ENCODE measurements at places on chromosomes 4 and X.

DNA sequence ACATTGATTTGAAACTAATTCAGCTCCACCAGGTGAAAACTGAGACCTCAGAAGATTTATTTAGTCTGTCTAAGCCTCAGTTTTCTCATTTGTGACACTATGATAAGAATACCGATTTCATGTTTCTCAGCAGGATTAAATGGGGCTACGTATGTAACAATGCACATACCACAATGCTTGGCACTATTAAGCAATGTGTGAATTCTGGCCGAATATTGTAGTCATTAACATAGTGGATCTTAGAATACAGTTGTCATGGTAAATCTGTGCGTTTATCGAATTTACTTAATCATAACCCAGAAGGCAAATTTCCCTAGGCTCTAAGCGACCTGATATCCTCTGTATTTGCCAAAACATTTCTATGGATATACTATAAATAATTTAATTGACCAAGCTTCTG is 69.1 kb downstream of the TMA16 start:
- no peak for DNase-seq

DNA sequence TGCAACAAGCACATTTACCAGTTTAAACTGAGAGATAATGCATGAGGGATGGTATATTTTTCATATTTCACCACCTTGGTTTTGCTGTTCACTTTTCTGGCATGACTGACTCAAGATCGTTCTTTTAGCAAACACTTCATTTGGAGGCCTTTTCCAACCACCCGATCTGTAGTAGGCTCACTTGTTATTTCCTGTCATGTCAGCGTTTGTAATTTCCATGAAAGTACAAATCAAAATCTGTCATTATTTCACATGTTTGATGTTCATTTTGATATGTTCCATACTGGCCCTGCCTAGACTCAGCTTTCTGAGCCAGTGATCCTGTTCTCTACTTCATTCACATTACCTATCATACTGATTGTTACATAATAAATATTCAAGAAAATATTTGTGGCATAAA is 1888.3 kb upstream of the PCDH7 start:
- DNase-seq: no peak

DNA sequence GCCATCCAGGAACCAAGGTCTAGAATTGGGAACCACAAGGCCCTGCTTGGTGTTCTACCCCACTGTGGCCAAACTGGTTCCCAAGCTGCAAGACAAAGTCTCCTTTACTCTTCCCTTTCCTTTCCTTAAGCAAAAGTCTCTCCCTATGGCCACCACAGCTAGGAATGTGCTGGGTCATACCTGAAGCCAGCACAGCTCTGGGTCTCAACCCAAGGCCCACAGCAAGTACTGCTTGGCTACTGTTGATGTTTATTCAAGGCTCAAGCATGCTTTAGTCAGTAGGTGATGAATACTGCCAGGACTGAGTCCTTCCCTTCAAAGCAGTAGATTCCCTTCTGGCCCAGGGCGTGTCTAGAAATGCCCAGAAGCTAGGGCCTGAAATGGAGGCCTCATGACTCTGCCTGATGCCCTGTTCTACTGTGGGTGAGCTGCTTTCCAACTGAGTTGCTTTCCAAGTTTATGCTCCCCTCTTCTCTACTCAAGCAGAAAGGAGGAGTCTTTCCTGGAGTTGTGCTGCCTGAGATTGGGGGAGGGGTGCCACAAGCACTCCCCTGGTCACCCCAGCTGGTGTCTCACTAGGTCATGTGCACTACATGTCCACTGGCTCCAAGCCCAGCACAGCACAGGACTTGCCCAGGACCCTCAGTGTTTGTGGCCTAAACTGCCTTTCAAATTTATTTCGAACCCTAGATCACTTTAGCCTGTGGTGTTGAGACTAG is 44.9 kb downstream of the STAP1 start:
- DNase-seq: no peak

DNA sequence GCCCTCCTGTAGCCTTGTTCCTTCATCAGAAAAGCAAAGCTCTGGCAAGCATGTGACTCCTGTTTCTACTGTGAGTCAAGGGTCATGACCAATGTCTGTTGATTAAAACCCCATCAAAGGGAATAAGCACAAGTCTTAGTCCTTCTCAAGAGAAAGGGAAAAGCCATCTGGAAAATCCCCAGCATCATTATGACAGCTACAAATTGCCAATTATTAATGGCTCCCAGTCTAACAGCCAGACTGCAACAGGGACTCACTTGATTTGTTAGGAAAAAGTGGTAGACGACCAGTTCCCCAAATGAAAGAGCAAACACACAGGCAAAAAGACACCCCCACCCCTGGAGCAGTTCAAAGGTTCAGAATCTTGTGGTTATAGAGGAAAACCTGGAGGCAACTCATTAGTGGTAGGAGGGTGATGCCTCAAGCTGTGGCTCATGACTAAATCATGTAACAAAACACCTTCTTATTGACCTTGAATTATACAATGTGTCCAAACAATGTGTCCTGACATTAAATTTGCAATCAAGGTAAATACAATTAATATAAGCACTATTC is 315.7 kb downstream of the HNRNPD start:
- no peak for DNase-seq

- no peak for DNase-seq
Observed at GRCh38 chr4:31054295-31054694, 334.1 kb downstream of the PCDH7 start.

- no peak for DNase-seq
Observed at GRCh38 chr4:71334465-71334882, 4.3 kb upstream of the SLC4A4 start.

DNA sequence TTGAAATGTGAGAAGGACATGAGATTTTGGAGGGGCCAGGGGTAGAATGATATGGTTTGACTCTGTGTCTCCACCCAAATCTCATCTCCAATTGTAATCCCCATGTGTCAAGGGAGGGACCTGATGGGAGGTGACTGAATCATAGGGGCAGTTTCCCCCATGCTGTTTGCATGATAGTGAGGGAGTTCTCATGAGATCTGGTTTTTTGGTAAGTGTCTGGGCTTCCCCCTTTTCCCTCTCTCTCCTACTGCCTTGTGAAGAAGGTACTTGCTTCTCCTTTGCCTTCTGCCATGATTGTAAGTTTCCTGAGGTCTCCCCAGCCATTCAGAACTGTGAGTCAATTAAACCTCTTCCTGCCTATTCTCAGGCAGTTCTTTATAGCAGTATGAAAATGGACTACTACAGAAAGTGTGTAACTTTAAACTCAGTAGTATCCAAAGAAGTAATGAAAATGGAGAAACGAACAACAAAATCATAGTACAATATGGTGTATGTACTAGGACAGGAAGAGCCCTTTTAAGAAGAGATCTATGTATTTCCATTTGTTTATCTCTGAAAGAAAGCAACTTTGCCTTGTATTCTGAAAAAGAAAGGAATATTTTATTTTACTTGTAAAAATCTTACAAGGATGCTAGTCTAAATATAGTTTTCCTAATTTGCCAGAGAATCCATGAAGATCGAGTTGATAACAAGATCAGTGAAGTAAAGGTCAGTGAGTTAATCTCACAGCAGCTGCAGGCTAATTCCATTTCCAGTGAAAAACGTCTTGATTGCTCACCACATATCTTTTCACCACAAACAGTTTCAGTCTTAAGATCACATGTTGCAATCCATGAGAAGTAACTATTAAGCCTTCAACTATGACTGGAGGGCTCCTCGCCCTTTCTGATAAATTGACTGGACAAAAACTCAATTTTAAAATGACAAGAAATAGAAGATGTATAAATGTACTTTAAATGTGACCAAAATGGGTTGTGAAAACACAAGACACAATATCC is 20.5 kb downstream of the PKD2 start:
- no peak for DNase-seq

DNA sequence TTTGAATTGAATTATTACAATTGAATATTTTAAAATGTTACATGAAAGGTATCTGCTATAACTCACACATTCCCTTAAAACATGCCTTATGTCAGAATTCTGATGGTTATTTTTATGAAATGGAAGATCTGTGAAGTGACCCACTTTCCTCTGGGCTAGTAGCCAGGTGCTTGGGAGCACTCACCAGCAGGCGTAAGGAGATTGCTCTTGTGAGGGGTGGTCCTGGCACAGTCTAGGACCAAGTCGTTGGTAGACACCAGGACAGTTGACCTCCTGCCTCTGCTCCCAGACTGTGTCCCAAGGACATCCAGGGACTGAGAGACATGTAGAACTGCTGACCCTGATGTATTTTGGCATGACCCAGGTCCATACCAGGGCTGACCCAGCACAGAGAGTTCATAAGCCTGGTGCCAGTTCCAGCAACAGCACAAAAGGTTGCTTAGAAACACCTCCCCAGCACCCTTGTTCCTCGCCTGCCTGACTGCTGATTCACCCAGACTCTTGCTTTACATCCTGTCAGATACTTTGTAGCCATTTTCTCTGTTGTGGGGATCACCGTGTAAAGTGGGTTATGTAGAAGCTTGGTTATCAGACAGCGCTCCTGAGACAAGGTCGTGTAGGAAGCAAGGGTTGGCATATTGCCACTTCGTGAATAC is 48.5 kb downstream of the NELFA start:
- DNase-seq: no peak

DNA sequence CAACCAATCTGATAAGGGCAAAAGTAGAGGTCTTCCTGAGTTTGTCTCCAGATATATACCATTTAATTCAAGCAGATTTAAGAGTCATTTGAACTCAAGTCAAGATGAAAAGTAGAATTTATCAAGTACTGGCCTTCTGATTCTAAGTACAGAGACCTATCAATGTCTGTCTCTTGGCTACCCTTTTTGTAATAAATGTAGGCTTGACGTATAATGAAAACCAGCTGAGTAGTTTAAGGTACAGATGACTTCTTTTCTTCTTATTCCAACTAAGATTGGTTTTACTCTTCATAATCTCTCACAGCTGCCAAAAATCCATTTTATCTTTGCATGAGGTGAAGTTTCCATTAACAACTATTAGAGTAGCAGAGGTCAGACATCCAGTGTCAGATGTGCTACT is 867.6 kb downstream of the FAT4 start:
- DNase-seq: no peak

- DNase-seq: no peak
Observed at GRCh38 chrX:13256603-13257002, 63.2 kb downstream of the ATXN3L start.

GRCh38 chrX:25017667-25018247 is 2.0 kb upstream of the ARX start:
- DNase-seq: no peak

DNA sequence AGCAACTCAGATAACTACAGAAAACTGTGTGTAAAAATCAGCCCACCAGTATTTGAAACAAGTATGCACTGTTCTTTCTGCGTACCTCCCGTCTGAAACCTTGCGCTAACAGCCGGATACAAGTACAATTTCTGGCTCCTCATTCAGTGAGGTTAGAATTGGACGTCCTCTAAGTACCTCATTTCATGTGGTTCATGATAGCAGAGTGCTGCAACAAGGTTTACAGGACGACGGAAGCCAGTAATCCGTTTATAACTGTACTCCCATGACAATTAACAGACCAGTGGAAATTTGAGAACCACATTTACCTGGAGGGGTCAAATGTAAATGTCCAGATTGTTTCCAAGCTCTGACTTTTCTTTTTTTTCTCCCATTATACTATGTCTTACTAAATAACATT is 52.9 kb upstream of the TENM3 start:
- no peak for DNase-seq

DNA sequence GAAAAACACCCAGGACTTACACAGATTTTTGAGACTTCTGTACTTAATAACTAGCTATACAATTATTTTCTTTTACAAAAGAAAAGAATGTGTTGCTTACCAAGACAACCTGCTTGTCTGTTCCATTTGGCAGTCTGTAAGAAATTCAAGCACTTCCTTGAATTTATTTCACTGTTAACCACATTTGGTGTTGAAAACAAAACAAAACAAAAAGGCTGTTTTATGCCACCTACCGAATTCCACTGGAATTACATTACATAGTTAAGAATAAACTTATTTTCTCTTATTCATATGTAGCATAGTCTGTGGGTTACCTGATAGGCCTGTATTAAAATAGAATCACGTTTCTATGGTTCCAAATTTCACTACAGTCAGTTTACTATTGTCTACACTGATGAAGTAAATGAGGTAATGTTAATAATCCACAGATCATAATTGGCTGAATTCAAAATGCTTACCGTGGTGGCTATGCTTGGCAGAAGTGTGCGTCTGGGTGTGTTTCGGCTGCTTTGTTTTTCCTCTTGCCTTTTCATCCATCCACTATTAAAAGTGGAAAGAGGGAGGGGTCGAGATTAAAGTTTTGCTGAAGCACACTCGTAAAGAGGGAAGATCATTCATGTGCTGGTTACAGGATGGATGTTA is at the start of gene TLR1:
Gene TLR1 (minus strand): TSS at position 138 of the 642 bp plus-strand sequence. CDS start 5,960 bp downstream, outside the sequence.
- DNase-seq: no peak

DNA sequence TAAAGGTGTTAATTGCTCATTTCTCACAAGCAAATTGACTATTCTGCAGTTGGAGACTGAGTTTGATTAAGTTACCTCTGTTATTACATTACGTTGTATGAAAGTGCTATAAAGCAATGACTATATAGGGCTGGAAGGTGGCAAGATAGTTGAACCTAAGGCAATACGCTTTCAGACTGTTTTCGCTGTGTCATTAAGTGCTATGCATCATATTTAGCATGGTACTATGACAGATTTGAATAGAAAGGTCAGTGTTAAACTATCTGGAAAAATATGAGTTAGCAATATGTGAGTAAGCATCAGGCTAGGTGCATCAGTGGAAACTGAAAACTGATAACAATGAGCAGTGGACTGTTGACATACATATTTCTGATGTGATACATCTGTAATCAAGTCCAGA is 206.0 kb upstream of the ARHGAP24 start:
- no peak for DNase-seq

- no peak for DNase-seq
Observed at GRCh38 chrX:39955625-39956024, 142.1 kb downstream of the BCOR start.

GRCh38 chr4:25792200-25792791 is 70.5 kb downstream of the SEL1L3 start:
- DNase-seq: no peak

DNA sequence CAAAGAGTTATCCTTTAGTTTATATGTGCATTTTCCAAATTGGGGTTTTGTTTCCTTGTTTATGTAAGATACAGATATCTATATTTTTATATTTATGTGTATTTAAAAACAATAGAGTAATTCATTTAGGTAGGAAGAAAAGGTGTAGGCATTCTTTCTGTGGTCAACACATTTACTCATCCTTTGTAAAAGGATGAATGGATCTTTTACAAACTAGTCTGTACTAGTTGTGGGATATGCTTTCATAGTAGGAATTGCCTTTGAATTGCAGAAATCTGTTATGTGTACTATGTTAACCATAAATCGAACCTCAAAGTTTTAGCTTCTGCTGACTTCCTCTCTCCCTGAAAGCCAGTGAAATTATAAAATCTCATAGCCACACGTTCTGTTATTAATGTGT is 128.5 kb downstream of the REPS2 start:
- DNase-seq: no peak

DNA sequence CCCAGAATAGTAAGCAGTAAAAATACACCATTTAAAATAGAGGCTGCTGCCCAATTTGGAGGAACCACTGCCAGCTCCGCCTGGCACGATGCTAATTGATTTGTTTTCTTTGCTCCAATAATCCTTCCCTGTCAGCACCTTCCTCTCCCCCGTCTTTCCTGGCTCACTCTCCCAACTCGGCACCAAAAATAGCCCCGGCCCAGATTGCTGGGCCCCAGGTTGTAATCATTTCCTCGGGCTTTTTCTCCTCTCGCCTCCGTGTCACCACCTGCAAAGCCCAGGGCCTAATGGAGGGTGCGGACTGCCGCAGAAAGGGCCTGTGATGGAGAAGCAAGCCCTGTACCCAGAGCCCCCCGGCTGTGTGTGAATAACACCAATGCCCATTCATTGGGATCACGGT is 197.6 kb upstream of the PSAPL1 start:
- DNase-seq: no peak

- DNase-seq: no peak
Observed at GRCh38 chr4:184775854-184776555, 42.1 kb upstream of the CENPU start.

Data from DMS79 (cell line).